Astrocyte of the cerebellum (primary cell): ENCODE measurements at places on chromosomes 12 and 14.

- no peak for DNase-seq
These were observed 1.7 kb downstream of the SLC2A3 start for GRCh38 chr12:7934091-7934888.

DNA sequence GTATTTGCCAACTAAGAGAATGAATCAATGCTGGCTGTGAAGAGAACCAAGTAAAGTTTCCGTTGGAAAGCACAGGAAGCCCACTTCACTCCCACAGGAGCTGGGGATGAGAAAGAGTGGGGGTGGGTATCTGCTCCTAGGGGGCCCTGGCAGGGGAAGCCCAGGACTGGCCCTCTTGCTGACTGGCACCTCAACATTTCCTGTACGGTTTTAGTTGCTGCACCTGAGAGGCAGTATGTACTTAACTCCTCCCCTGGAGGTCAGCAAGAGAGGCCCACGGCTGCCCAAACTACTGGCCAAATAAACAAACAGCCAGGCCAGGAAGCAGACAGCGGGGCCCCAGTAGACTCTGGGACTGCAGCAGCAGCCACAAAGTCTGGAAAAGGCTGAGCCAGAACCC is 33.8 kb upstream of the VWF start:
- no peak for DNase-seq

DNA sequence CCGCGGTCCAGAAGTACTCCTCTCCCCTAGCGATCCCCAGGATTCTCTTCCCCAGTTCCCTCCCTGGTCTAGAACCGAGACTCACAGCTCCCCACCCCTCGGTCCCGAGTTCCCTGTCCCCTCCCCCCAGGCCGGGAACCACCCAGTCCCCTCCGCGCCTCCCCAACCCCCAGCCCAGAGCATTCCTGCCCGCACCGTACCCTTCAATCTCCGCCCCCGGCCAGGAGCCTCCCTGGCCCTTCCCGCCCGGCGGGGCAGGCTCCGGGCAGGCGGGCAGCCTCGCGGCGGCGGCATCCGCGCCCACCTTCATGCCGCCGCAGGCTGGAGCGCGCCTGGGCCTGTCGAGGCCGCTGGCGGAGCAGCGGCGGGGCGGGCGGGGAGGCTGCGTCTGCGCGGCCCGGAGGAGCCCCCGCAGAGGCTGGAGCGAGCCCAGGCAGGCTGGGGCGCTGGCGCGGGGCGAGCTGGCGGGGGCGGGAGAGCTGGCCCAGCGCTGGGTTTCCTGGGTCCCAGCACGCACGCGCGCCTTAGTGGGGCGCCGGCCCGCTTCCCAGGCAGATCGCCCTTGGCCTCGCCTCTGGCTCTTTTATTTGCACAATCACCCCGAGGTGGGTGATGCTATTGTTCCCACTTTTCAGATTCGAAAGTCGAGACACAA is 22.2 kb upstream of the GPR132 start:
- DNase-seq: no peak

DNA sequence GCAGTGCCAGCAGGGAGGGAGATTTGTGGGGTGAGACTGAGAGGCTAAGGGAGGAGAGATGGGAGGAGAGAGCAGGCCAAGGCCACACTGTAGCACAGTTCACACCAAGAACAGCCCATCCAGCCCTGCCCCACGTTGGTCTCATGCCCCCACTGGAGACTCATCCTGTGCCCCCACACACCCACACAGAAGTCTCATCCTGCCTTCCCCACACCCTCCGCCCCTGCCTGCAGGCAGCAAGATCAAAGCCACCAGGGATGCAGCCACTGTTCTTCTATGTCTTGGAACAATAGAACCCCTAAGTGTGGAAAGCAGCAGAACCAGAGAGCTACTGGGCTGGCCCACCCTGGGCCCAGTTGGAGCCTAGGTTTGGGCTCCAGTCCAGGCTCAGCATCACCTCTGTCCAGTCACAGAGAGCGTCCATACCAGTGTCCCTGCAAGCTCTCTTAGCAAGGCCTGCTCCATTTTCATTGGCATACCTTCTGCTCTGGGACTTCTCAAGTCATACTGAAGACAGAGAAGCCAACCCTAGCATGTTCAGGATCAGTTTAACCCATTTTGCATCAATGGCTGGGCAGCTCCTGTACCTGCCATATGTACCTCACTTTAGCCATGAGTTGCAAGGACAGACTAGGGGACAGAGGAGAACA is 31.7 kb upstream of the HDAC7 start:
- DNase-seq: no peak

DNA sequence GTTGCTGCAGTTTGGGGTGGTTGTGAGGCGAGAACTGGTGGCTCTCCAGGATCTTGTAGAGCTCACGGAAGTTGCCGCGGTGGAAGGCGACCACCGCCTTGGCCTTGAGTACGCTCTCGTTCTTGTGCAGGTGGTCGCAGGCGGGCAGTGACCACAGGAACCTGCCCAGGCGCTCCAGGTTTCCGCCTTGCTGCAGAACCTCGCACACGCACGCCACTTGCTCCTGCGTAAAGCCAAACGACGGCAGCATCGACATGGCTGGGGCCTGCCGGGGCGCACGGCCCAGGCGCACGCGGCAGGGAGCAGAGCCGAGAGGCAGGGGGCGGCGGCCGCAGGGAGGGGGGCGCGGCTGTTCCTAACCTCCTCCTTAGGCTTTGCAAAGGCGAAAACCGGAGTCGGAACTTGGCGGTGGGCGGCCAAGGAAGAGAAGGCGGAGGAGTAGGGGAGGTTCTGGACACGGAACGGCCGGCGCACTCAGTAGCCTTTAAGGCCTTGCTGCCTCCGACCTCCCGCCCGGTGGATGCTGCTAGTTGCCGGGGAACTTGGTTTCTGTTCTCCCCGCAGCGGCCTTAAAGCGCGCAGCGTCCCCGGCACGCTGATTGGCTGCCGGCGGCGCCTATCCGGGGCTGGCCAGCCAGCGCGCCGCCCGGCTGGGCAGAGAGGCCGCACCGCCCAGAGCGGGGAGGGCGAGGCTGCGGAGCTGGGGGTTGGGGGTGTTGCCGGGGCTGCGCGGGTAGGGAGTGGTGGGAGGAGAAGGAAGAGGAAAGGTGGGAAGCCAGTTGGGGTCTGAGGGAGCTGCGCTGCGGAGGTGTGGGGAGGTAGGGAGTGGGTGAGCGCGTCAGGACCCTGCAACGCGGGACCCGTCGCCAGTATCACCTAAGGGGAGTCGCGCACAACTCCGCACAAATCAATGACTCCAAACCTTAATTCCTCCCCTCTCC is at the start of gene SIX1:
Gene SIX1 (minus strand): TSS at position 544 of the 941 bp plus-strand sequence. CDS start 288 bp downstream, at position 256.
- peak; percentile 72 for DNase-seq

- no peak for DNase-seq
These were observed 47.9 kb upstream of the MEG3 start for GRCh38 chr14:100777818-100778525.

GRCh38 chr14:35386673-35387125 is 17.9 kb downstream of the NFKBIA start:
- DNase-seq: no peak

GRCh38 chr12:83536496-83536895 is 849.8 kb downstream of the TMTC2 start:
- no peak for DNase-seq

GRCh38 chr14:95184413-95184790 is 27.1 kb upstream of the DICER1 start:
- DNase-seq: no peak

DNA sequence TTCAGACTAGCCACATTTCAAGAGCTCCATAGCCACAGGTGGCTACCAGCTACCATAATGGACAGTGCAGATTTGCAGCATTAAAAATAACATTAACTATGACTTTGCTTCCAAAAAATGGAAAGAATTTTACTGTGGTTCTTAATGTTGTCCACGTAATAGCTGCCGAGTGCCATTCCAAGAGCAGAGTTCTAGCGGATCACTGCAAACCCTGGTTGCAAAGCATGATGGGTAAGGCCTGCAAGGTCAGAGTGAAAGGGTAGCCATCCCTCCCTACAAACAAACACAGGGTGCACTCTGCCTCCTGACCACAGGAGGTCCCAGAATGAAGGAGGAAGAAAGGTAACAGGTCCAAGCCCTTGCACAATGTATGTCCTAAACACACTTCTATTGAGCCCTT is 157.6 kb downstream of the DPF3 start:
- DNase-seq: peak; percentile 58

GRCh38 chr12:88298761-88299242 is 156.7 kb downstream of the TMTC3 start:
- DNase-seq: peak; percentile 89

GRCh38 chr12:43979450-43979849 is 143.6 kb downstream of the TMEM117 start:
- DNase-seq: no peak

- DNase-seq: no peak
These were observed 161.7 kb downstream of the ANO2 start for GRCh38 chr12:5783289-5783920.

DNA sequence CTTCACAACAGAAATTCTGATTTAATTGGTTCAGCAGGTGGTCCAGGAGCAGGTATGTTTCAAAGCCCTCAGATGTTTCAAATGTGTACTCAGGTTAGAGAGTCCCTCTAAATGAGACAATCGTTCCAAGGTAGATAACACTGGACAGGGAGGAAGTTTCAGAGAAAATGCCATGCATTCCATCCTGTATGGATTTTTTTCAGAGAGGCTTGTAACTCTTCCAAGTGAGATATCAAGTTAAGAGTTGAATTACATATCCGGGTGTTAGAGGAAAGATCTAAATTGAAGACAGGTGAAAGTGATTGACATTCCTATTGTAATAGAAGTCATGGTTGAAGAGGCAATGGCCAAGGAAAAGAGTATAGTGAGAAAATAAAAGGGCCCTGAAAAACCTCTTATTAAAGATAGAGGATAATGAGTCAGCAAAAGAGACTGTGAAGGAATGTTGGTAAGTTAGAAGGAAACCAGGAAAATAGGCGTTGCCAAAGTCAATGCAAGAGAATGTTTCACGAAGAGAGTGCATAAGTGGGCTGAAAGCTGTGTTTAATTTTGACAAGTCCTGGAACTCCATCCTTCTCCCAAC is 105.8 kb downstream of the BMP4 start:
- peak; percentile 60 for DNase-seq

DNA sequence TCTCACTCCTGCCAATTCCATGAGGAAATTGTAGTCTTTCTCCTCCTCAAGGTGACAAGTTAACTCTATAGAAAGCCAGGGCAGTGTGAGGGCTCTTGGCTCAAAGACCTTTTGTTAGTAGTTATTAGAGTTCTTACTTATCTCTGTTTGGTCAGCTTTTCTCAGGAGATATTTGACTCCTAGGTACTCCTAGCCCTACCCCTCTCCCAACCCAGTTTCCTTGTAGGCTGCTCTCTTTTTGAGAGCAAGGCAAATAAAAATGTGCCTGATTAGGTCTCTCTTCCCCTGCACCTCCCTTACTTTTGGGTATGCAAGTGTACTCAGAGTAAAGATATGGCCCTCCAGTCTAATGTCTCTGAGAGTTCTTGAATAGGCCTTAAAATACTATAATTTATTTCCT is 23.8 kb downstream of the BTG1 start:
- DNase-seq: no peak

DNA sequence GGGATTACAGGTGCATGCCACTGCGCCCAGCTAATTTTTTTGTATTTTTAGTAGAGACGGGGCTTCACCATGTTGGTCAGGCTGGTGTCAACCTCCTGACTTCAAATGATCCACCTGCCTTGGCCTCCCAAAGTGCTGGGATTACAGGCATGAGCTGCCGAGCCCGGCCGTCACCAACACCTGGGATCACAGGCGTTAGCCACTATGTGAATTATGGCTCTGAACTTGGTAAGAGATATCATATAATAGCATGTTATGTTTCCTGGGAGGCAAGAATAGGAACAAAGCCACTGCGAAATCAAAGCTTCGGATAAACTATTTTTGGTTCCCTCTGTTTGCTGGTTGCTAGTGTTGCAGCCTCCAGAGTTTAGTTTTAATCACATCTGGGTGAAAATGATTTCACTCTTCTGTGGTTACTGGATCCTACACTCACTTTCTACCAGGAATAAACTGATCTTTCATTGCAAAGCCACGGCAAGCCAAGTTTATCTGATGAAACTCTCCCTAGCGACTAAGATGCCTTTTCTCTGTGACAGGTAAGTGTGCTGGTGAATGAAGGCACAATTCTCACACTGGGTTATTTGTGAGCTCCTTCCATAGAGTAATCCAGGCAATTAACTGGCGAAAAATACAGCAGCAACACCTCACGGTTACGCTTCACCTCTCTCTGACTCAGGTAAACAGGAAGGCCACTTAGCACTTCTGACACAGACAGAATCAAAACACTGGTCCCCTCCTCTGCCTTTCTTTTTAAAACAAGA is 16.7 kb downstream of the SNRNP35 start:
- DNase-seq: no peak

DNA sequence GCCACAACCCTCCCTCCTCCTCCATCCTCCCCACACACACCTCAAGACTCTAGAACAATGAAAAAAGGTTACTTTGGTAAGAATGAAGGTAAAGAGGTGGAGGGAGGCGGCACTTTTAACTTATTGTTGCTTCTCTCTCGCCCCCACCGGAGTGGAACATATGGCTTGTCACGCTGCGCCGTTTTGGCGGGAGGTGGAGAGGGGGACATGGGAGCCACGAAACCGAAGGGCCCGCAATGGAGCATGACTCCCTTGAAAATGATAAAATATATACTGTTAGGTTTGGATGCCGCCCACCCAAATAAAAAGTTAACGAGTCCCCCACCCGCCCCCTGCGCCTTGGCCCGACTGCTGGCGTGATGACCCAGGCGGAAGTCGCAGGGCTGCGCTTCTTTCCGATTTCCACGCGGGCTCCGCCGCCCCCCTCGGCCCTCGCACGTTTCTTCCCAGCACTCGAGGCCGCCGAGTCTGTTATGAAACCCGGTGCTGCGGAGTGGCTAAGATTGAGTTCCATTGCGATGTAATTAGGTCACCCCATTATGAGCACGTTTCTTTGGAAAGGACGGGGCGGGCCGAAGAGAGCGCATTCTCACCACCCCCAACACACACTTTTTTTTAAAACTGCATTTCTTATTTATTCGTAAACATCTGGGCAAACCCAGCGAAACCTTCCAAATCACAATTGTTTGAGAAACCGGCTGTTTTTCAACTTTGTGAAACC is 1.4 kb upstream of the ZFP36L1 start:
- no peak for DNase-seq

GRCh38 chr14:32764131-32764530 is 174.5 kb upstream of the NPAS3 start:
- DNase-seq: no peak

GRCh38 chr12:62621101-62621638 is 154.5 kb downstream of the MON2 start:
- DNase-seq: no peak

DNA sequence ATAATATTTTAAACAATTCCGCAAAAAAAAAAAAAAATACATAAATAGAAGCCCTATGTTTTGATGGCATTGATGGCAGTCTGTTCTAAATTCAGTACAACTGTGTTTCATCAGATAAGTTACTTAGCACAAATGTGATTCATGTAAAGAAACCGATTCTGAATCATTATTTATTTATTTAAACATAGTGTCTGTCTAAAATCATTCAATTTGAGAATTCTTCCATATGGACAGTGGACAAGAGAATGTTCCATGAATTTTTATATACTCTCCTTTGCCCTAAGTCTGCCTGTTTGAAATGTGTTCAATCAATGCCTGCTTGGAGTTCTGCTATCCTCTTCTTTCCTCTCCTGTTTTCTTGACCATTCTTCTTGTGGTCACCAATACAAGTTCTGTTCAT is 126.5 kb downstream of the PDE3A start:
- no peak for DNase-seq

GRCh38 chr12:88518863-88519403 is 61.3 kb downstream of the KITLG start:
- DNase-seq: no peak
